ENCODE measurements at places on chromosomes 5 and 9.

DNA sequence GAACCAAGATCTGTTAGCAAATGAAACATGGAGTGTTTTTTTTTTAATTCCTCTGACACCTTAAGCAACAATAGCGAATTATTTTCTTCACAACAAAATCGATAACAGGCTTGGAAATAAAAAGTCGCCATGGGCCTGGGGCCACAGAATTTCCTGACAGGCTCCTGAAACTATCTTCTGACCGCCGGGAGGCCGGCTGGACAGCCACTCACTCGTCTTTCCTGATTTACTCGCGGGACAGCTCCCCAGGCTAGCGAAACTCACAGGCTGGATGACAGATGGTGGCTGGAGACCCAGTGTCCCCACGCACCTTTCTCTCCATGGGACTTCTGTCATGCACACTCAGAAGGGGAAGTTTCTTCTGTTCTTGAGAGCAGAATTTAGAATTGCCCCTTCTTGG is 143.3 kb upstream of the IRX2 start:
- no peak for DNase-seq

- DNase-seq: peak; percentile 53
Observed at GRCh38 chr5:10351199-10351905, 2.1 kb upstream of the MARCHF6 start.

GRCh38 chr5:135718651-135719050 is 115.8 kb upstream of the SLC25A48 start:
- peak; percentile 10 for DNase-seq

GRCh38 chr5:170056561-170057267 is 49.0 kb upstream of the FOXI1 start:
- DNase-seq: no peak

GRCh38 chr5:133298447-133298846 is 246.6 kb downstream of the HSPA4 start:
- DNase-seq: no peak

DNA sequence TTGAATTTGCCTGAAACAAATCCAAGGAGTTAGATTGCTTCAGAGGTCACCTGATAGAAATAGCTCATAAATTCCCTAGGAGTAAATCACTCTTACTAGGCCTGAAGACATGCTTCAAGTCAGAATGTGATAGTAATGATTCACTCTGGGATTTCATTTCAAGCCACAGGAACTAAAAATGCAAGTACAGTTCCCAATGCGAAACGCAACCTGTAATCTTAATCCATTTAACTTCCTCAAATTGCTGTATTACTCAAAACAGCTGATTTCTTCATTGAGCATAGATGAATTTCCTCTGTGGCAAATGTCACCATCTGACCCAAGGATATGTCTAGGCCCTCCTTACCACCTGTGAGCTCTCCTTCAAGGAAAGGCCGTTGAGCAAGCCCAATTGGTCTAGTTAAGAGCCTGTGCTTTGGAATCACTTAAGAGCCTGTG is 32.1 kb upstream of the IL6ST start:
- DNase-seq: peak; percentile 65

DNA sequence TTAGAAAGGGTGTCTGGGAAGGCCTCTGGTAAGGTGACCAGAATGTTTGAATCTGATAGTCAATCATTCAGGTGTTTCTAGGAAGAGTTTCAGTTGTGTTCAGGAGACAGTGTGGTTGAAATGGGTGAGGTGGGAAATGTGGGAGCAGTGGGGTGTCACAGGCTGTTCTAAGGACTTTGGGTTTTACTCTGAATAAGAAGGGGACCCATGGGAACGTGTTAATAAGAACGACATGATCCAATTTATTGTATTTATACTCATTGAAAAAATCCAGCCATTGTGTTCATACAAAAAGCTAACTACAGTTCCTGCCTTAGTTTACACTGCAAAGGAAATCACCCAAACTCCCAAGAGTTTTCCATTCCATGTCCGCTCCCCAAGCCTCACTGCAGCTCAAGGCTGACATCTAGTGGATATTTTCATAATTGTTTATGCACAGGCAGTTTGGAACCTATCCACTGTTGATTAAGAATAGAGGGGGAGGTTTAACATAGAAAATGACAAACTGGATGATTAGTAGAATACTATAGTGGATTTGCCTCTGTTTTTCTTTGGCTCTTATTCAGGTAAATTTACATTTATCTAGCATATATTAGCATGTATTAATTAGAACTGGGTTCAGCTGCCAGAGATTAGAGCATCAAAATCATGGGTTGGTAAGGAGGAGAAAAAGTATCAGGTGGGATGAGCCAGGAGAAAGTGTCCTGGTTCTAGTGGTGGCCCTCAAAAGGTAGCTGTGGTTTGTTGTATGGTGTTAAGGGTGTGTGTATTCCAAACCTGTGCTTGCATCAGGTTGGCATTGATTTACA is 17.7 kb downstream of the CAVIN4 start:
- peak; percentile 84 for DNase-seq

GRCh38 chr5:169511708-169512107 is 71.9 kb upstream of the SPDL1 start:
- no peak for DNase-seq

DNA sequence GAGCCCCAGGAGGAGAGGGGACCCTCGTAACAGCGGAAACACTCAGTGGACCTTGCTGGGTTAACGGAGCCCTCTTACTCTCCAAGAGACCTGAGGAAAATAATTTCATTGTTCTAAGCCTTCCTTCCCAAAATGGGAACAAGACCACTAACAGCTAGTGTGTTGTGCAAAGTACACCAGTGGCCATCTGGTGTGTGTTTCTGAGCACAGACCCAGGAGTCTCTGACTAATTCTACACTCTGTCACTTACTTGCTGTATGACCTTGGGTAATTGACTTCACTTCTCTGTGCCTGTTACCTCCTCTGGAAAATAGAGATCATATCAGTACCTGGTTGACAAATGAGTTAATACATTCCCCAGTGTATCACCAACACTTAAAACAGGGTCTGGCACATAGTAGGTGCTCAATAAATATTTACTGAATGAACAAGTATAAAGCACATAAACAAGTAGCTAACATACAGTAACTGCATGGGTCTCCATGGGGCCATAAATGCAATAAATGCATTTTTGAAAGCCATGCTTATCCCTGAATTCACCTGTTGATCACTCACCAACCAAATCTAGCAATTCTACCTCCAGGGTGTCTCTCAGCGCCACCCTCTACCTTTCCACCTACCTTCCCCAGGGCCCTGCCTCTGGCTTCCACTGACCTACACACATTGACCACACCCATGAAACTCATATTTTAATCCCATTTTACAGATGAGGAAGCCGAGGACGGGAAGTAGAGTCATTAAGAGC is 44.7 kb upstream of the AKNA start:
- DNase-seq: no peak

GRCh38 chr9:96084331-96084734 is 208.8 kb downstream of the ERCC6L2 start:
- DNase-seq: peak; percentile 56

DNA sequence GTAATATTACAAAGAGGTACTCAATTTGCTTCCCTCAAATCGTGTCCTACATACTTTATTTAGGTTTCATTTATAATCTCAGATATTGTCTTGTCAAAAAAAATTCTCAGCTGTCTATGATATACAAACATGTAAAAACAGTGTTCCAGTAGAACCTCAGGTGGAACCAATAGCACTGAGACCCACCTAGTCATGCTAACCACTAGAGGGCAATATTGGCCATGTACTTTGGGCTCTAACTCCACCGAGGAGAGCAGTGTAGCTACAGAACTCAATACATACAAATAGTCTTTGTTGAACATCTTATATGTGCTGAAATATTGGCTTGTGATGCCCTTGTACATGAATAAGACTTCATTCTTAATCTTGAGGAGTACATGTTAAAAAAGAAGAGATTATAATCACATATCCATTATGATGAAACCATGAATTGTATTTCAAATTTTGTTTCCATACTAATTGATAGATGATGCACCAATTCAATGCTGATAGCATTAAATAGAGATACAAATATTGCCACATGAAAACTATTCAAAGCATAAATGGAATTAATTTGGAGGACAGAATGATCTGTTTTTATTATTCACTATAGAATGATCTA is 71.2 kb upstream of the CNTLN start:
- peak; percentile 59 for DNase-seq

- peak; percentile 84 for DNase-seq
Observed at GRCh38 chr9:32344551-32345182, 39.8 kb upstream of the ACO1 start.

GRCh38 chr9:107727086-107727780 is 237.7 kb upstream of the KLF4 start:
- DNase-seq: no peak

DNA sequence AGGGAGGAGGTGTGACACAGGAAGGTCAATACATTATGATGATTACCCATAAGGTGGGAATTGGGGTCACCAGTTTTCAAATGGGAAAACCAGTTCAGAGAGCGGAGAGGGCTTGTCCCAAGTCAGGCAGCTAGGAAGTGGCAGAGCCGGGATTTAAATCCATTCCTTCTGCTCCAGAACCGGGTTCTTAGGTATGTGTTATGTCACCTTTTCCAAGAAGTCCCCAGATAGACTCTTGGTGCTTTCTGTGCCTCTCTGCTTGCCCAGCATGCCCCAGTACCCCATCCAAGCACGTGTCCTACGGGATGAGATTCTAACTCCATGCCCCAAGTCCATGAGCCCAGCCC is 69.9 kb downstream of the LMX1B start:
- DNase-seq: no peak

DNA sequence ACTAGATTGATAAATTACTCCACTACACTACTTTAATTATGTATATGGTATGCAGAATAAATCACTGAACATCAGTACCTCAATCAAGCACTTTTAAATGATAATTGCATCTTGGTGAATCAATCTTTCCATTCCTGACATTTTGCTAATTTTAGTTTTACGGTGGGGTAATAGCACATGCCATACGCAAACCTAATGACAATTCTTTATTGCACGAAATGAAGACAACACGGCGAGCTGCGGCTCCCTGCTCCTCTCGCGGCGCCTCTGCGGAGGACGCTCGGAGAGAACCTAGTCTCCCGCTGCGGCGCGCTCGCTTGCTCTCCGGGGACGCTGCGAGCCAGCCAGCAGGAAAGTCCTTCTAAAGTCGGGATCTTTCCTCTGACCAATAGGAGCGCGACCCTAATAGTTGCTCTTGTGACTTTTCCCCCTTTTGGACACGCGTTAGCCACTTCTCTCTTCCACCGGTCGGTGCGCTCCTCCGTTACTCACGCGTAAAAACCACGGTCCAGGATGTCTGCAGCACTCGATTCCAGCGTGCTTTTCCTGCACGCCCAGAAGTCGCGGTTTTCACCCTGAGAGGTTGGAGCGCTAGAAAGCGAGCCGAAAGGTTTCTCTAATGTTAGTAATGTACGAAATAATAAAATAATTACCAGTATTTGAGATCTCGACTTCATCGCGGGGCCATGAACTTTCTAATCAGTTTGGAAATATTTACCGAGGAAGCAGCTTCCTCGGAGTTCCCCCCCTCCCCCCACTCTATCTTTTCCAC is 1.0 kb upstream of the MEF2C start:
- DNase-seq: peak; percentile 84

GRCh38 chr5:158115468-158115867 is 256.5 kb upstream of the CLINT1 start:
- DNase-seq: no peak

- DNase-seq: no peak
Observed at GRCh38 chr5:8701251-8701650, 832.3 kb downstream of the MTRR start.

GRCh38 chr5:151254556-151254955 is 1.6 kb downstream of the GM2A start:
- DNase-seq: no peak

GRCh38 chr9:99821396-99822108 is at the start of gene NR4A3:
Gene NR4A3, plus strand, starts transcription at chr9:99821885. Its CDS starts 6,158 bp downstream, at chr9:99828043.
- DNase-seq: peak; percentile 91

- DNase-seq: peak; percentile 72
Observed at GRCh38 chr9:76810377-76810957, 46.2 kb downstream of the PCA3 start.

GRCh38 chr5:141493500-141494422 is 4.9 kb downstream of the PCDHGC5 start:
- DNase-seq: no peak

- DNase-seq: no peak
Observed at GRCh38 chr5:108303086-108303485, 78.8 kb downstream of the FBXL17 start.

DNA sequence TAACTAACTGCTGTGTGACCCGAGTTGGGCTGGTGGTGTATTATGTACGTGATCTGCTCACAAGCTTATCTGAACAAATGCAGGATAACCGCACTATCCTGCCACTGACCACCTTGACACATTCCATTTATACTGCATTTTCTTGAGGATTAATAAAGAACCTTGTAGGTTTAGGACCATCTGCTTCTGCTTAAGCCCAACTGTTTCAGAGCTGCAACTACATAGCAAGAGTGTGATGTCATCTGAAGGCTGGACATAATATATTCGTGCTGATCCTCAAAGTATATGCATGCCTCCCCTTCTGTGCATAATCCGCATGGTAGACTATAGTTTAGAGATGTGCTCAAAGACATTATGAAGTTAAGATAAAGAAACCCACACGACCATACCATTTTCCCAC is 435.9 kb downstream of the BNC2 start:
- DNase-seq: no peak

- no peak for DNase-seq
Observed at GRCh38 chr5:90184764-90185163, 224.8 kb downstream of the CETN3 start.

DNA sequence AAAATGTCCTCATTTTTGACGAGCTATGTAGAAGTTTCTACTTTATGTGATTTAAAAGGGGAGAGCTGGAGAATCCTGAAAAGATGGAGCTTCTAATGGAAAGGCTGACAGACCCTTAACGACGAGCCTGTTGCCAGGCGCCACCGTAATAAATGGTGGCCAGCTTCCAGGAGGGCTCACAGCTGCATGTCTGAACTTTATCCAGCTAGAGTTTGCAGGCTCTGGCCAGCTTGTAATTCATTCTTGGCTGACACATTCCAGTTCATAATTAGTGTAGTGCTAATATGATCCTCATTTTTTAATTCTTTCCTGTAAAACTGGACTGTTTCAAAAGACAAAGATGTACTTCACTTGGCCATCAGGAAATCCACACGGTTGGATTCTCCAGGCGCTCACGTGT is 246.7 kb downstream of the GAS1 start:
- DNase-seq: no peak

- no peak for DNase-seq
Observed at GRCh38 chr9:115746496-115746895, 407.1 kb upstream of the PAPPA start.

DNA sequence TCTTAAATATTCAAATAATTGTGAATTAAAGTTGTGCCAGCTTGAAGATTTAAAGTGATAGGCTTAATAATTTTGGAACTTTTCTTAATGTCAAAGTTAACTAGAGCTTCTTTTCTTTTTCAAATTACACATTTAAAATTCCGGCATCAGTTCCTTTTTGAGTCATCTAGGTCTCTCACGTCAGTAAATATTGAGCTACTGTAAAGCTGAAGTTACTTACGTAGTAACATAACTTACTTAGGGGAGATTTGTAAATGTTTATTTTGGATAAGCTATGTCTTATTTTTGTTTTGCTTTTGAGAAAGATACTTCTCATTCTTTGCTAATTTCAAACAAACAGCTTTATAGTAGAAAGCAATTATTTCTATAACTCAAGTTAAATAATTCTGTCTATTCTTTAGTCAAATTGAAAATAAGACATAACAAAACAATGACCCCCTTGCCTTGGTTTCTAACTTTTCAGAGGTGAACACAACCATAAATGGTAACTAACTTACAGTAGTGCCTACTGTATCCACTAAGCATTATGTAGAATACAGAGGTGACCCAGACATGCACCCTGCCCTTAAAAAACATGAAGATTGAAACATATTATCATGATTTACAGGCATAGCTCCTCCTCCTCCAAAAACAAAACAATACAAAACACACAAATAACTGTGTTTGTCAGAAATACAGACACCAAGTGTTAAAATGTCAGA is 29.8 kb downstream of the CD274 start:
- no peak for DNase-seq

Data from OCI-M1 (cell line).